ENCODE measurements at places on chromosomes 2 and 18. TPM values are rescaled to one million over a fixed set of nuclear protein-coding genes. Genes with fewer than 3 reads are reported as not detected.

Gene GPR45
- total RNA-seq: not detected

- no peaks in the 10 kb centered on the region for H3K36me3 ChIP-seq
- H3K4me3 ChIP-seq: no peak overlapping the region
- no peak overlapping the region for H3K27ac ChIP-seq
- DNase-seq: no peak
- H3K27me3 ChIP-seq: no peaks in the 10 kb centered on the region
Observed at GRCh38 chr2:62178741-62179271, 17.1 kb upstream of the B3GNT2 start.

Gene NRP2
- total RNA-seq: 1.3 TPM

- H3K27ac ChIP-seq: no peak overlapping the region
- H3K4me3 ChIP-seq: no peak overlapping the region
- DNase-seq: no peak
Observed at GRCh38 chr2:219017201-219017931, 23.9 kb downstream of the CFAP65 start.

GRCh38 chr2:26457695-26458364 is 20.1 kb downstream of the OTOF start:
- DNase-seq: no peak
- no peak overlapping the region for H3K27ac ChIP-seq
- no peak overlapping the region for H3K4me3 ChIP-seq
- no peaks in the 10 kb centered on the region for H3K27me3 ChIP-seq

DNA sequence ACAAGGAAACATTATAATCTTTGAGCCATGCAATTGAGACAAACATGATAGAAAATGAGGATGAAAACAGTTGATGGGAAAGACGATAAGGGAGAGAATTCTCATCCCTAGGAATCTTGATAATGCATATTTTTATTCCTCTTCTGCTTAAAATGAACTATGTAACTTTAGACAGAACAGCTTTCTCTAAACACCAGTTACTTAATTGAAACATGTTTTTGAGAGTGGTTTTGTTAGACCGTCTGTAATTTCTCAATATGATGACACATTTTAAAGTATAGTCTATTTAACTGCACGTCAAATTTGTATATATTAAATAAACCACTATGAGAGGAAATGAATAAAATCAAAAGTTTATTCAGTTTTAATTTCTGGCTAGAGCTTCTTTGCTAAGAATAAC is 1453.9 kb upstream of the NXPH2 start:
- no peaks in the 10 kb centered on the region for H3K27me3 ChIP-seq
- no peak overlapping the region for H3K27ac ChIP-seq
- H3K4me1 ChIP-seq: no peaks in the 10 kb centered on the region
- H3K4me3 ChIP-seq: no peak overlapping the region
- no peaks in the 10 kb centered on the region for H3K36me3 ChIP-seq
- DNase-seq: no peak

Gene MALL
- 12.9 TPM for total RNA-seq

Gene CENPA
- not detected for total RNA-seq

Gene ARL5A
- 14.6 TPM for total RNA-seq

Gene KCNS3
- 6.4 TPM for total RNA-seq

DNA sequence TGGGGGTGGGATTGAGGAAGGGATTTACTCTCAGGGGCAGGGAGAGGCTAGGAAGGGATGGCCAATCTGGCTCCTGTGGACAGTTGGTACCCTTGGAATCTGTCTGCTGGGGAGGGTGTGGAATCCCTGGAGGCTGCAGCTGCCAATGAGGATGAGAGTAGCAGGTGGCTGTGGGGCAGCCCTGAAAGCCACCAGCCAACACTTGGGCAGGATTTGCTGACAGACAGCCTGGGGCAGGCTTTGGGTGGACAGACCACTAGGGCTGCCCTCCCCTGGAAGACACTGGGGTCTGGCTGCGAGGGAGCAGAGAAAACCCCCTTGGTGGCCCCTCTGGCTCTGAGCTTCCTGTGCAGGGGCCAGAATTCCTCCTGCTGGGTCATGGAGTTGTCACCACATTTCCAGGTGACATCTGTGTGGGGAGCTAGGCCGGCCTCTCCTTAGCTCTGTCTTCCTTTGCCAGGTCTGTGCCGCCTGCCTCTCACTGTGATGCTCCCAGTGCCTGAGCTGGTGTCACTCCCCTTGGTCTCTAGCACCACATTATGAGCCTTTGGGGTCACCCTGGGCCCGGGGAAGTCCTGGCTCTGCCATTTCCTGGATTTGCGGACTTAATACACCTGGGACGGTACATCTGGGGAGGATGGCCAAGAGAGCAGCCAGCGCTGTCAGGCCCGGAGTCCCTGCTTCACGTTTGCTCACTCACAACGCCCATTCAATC is 13.4 kb upstream of the ARHGEF4 start:
- H3K4me3 ChIP-seq: no peak overlapping the region
- no peaks in the 10 kb centered on the region for H3K36me3 ChIP-seq
- DNase-seq: no peak
- H3K4me1 ChIP-seq: no peaks in the 10 kb centered on the region
- H3K27ac ChIP-seq: no peak overlapping the region

DNA sequence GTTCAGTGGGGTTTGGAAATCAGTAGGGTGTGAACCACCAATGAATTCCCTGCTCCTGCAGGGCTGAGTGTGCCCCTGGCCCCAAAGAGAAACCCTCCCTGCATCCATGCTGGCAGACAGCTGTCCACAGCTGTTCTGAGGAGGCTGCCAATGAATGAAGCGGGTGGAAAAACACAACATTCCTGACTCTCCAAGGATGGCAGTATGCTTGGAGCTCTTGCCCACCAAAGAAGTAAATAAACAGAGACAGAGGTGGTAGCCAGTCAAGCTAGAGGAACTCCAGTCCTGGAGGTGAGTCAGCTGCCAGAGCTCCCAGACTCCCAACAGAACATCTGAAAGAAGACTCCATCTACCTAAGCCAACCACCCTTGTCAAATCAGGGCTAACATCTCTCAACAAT is 6.2 kb downstream of the ZBTB7C start:
- H3K27ac ChIP-seq: no peak overlapping the region
- no peak overlapping the region for H3K4me3 ChIP-seq
- no peaks in the 10 kb centered on the region for H3K36me3 ChIP-seq
- DNase-seq: no peak

Gene SLC4A3
- 2.1 TPM for total RNA-seq

GRCh38 chr2:232574674-232575403 is 24.4 kb downstream of the EIF4E2 start:
- peaks cover 4% of the 10 kb centered on the region for H3K4me1 ChIP-seq
- no peak overlapping the region for H3K4me3 ChIP-seq
- DNase-seq: no peak

DNA sequence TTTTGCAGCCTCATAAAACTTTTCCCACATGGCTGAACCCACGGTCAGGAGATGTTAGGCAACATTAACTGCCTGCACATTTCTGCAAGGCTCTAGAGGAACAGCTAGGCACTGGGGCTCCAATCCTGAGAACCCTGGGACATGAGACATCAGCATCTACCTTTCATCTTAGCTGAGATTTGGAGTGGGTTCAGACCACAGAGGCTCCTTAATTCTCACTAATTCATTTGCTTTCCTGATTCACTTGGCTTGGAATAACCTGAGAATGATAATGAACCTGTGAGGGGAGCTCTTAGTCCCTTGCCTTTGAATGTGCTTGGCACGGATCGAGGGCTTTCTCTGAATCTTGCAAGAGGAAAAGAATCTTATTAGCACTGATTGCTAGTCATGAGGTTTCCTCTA is 266.2 kb downstream of the FIGN start:
- DNase-seq: no peak
- H3K27ac ChIP-seq: no peak overlapping the region
- H3K36me3 ChIP-seq: no peaks in the 10 kb centered on the region

Gene SCN3A
- total RNA-seq: 1.0 TPM

DNA sequence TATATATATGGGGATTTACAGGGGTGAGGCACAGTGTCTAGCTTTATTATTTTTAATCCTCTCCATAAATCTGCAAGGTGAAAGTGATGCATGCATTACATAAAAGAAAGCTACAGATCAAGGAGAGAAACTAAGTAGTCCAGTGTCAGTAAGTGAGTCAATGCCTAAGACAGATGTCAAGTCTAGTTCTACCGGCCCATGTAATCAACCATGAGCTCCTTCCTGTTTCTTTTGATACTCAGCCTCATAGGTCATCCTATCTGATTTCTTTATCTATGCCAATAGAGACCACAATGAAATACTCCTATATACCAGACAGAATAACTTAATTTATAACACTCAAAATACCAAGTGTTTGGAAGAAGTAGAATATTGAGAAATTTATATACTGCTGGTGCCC is 20.2 kb upstream of the GYPC start:
- no peaks in the 10 kb centered on the region for H3K27me3 ChIP-seq
- H3K27ac ChIP-seq: no peak overlapping the region
- no peaks in the 10 kb centered on the region for H3K36me3 ChIP-seq
- no peak for DNase-seq

Gene TCF23
- total RNA-seq: 0.05 TPM

Gene FAP
- 4.9 TPM for total RNA-seq

DNA sequence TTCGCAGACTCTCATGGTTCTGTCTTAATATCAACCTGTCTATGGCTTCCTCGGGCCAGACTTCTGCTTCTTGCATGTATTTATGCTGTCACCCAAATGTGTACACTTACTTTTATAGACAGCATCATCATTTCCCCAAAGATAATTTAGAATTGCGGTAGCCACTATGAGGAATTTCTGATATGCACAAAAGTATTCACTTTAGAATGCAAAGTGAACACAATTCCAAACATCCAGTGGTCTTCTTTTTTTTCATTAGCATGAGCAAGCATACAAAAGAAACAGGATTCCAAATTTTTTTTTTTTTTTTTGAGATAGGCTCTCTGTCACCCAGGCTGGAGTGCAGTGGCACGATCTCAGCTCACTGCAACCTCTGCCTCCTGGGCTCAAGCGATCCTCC is 21.0 kb upstream of the MCFD2 start:
- no peaks in the 10 kb centered on the region for H3K27me3 ChIP-seq
- H3K4me3 ChIP-seq: no peak overlapping the region
- peaks cover 14% of the 10 kb centered on the region for H3K4me1 ChIP-seq
- no peaks in the 10 kb centered on the region for H3K36me3 ChIP-seq
- DNase-seq: no peak

Gene RBM44
- 0.35 TPM for total RNA-seq

Gene COL6A3
- 24.4 TPM for total RNA-seq

DNA sequence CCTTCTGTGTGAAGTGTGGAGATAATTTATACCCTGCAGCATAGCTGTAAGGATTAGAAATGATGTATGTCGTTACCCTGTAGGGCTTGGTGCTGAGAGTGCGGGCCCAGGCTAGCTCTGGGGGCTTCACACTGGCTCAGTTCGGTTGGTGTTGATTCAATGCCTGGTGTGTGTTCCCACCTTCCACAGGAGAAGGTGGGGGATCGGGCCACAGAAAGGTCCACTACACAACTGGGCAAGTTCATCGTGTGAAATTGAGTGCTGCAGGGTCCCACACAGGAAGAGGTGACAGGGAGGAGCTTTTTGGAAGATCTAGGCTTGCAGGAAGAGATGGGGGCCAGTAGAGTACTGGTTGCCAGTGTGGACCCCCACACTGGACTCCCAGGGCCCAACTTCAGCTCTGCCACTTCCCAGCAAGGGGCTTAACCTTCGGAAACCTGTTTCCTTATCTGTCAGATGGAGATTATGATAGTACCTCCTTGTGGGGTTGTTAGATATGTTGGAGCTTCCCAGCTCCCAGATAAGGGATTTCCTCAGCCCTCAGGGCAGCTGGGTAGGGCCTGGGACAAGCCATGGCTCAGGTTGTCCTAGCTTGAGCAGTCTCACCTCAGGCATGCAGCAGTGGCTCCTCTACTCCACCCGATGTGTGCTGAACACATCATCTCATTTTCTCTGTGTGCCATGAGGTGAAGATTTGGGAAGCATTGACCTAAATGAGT is 71.5 kb downstream of the TMEM247 start:
- H3K27ac ChIP-seq: no peak overlapping the region
- no peaks in the 10 kb centered on the region for H3K36me3 ChIP-seq
- no peaks in the 10 kb centered on the region for H3K27me3 ChIP-seq
- no peaks in the 10 kb centered on the region for H3K4me1 ChIP-seq
- no peak for DNase-seq
- H3K4me3 ChIP-seq: no peak overlapping the region

DNA sequence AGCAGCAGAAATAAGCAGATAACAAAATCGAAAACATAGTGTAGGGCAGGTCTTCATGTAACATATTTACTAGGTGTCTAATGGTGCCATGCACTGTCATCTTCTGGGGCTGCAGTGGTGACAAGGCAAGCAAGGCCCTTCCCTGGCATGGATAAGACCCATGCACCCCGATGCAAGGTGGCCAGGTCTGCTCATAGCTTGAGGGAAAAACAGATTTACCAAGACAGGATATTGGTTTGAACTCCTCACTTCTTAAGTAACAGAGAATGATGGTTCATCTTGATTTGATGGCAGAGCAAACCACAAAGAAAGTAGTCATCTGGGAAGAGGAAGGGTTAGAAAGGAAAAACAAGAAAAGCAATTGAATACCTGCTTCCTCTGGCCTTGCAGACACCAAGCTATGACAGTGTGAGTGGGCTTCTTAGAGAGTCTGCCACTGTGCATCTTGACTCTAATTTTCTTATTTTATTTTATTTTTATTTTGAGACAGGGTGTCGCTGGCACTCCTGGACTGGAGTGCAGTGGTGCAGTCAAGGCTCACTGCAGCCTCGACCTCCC is 35.8 kb upstream of the EML6 start:
- H3K4me3 ChIP-seq: no peak overlapping the region
- H3K4me1 ChIP-seq: peaks cover 5% of the 10 kb centered on the region
- H3K27me3 ChIP-seq: no peaks in the 10 kb centered on the region
- DNase-seq: no peak
- H3K36me3 ChIP-seq: no peaks in the 10 kb centered on the region
- no peak overlapping the region for H3K27ac ChIP-seq

DNA sequence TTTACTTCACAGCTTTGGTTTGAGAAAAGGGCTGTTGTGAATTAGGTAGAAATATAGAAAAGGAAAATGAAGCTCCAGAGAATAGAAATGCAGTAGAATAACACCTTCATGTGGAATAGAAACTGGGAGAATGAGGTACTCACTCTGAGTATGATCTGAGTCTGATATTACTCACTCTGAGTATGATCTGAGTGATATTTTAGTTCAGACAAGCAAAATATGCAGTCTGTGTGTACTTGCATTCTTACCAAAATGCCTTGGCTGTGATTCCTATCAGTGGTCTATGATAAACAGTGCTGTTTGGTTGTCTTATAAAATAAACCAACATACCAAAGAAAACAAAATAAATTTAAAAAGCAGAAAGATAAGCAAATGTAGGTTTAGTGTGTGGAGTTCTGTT is 487.6 kb downstream of the THSD7B start:
- no peak for DNase-seq
- H3K27me3 ChIP-seq: no peaks in the 10 kb centered on the region
- H3K36me3 ChIP-seq: no peaks in the 10 kb centered on the region
- no peak overlapping the region for H3K27ac ChIP-seq
- H3K4me3 ChIP-seq: no peak overlapping the region
- no peaks in the 10 kb centered on the region for H3K4me1 ChIP-seq

- peaks cover 6% of the 10 kb centered on the region for H3K36me3 ChIP-seq
- H3K4me3 ChIP-seq: no peak overlapping the region
- no peak overlapping the region for H3K27ac ChIP-seq
- no peaks in the 10 kb centered on the region for H3K4me1 ChIP-seq
- no peaks in the 10 kb centered on the region for H3K27me3 ChIP-seq
Observed at GRCh38 chr2:112253261-112253815, 1.5 kb downstream of the ZC3H8 start.

- H3K4me3 ChIP-seq: no peak overlapping the region
- H3K27me3 ChIP-seq: no peaks in the 10 kb centered on the region
- no peaks in the 10 kb centered on the region for H3K36me3 ChIP-seq
- H3K4me1 ChIP-seq: no peaks in the 10 kb centered on the region
- DNase-seq: no peak
Observed at GRCh38 chr2:209582281-209582680, 158.4 kb downstream of the MAP2 start.

Gene RGPD3
- total RNA-seq: not detected

- peak overlapping the region; percentile 99 for H3K27ac ChIP-seq
- H3K4me1 ChIP-seq: peaks cover 14% of the 10 kb centered on the region
- no peak for DNase-seq
Observed at GRCh38 chr2:190882856-190883582, 2.4 kb downstream of the GLS start.

All from pancreas (tissue), 10 donors.